ENCODE measurements at places on chromosomes 4 and X.

DNA sequence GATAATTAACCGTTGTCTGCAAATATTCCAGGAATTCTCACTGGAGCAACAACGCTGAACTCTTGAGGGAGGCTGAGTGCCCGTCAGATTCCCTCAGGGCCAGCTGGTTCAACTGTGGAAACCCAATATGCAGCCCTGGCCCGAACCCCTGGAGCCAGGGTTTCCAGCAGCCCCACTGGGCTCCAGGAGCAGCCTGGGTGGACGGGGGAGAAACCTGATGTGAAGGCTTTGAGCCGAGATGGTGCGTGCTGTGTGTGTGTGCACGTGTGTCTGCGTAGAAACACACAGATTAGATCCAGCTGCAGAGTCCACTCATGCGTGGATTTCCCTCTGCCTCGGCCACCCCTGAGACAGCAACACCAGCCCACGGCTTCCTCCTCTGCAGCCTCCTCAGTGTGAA lies 19.4 kb upstream of the SLC25A6 start:
- no peak for DNase-seq

GRCh38 chrX:42577936-42578470 lies 200.0 kb downstream of the PPP1R2C start:
- no peak for DNase-seq

DNA sequence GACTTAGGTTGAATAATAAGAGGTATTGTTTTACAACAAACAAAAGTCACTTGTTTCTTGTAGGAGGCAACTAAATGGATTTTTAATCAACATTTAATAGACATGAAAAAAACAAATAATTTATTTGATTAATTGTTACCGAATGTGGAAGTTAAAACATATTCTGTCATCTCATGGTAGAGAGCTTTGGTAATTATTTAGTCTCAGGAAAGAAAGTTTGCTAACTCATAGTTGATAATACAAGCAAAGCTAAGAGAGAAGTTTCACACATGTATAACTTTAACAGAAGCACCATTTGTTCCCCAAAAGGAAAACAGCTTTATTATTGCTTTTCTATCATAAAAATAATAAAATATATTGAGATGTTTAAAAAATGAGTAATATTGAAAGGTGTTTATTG lies 44.9 kb downstream of the GUCY1A1 start:
- no peak for DNase-seq

DNA sequence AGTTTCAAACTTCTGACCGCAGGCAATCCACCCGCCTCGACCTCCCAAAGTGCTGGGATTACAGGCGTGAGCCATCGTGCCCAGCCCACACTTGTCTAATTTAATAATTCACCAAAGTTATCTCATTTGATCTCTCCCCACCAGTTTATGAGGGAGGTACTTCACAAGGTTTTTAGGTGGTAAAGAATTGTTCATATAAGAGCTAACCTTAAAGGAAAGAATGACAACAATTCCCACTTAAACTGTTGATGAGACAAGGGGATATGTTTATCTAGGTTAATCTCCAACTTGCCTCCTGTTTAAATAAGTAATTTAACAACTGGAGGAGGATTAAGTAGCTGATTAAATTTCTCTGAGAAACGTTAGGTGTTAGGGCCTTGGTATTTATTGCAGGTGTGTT lies 117.6 kb upstream of the CBLL2 start:
- no peak for DNase-seq

- no peak for DNase-seq
These were observed 27.6 kb downstream of the CTBP1 start for GRCh38 chr4:1221155-1221870.

- no peak for DNase-seq
These were observed 64.8 kb downstream of the NDST3 start for GRCh38 chr4:118099106-118099505.

GRCh38 chr4:96173756-96174155 lies 333.9 kb downstream of the PDHA2 start:
- no peak for DNase-seq

DNA sequence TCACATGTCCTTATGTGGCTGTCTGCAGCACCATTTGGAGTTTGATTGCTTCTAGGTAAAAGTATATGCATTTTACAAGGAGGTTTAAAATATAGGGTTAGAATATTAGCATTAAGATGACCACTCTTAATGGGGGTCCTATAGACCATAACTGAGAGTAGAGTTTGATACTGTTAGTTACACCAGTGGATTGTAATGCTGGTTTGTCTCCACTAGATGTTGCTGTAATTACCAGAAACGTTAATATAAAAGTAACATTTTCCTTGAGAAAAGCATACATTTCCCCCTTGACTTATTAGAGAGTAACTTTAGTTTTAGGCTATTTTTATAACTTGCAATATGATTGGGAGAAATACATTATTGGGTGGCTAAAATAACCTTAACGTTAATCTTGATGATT lies 93.0 kb downstream of the ZXDA start:
- DNase-seq = no peak

GRCh38 chr4:79413886-79414285 lies 5.9 kb upstream of the GK2 start:
- no peak for DNase-seq

DNA sequence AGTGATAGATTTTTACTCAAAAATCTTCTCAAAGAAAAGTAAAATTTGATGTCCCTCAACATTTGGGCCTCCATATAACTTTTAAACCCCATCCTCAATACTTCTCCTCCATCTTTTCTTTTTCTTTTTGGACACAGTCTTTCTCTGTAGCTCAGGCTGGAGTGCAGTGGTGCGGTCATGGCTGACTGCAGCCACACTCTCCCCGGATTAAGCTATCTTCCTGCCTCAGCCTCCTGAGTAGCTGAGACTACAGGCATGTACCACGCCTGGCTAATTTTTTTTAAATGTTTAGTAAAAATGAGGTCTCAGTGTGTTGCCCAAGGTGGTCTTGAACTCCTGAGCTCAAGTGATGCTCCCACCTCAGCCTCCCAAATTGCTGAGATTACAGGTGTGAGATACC lies 33.1 kb downstream of the KDM6A start:
- no peak for DNase-seq

DNA sequence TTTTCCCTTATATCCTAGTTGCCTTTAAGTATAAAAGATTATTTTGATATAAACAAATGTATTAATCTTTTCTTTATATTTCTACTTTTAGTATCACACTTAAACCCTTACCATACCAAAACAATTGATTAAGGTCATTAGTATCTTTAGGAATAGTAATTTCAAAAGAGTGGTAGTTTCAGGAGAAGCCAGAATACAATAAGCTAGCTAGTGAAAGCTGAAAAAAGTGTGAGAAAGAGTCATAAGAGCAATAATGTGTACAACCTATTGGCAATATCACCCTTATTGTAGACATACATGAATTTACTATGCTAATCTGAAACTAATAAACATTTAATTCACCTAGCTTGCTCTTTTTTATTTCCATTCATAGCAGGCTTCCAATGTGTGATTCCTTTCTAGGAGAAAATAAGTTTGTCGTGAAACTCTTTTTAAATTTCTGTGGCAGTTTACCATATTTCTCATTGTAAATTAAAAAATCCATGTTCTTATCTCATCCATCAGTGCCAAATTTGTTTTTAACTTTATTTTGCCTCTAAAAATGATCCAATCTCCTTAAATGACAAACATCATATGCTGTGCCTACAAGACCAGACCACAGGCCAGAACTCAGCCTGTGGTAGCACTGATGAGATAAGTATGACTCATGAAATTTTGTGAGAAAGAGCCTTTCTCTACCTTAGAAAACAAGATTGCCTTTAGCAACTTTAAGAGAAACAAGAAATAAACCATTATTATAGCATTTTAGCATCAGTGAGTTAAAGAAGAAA lies 8.1 kb downstream of the NEK1 start:
- no peak for DNase-seq

DNA sequence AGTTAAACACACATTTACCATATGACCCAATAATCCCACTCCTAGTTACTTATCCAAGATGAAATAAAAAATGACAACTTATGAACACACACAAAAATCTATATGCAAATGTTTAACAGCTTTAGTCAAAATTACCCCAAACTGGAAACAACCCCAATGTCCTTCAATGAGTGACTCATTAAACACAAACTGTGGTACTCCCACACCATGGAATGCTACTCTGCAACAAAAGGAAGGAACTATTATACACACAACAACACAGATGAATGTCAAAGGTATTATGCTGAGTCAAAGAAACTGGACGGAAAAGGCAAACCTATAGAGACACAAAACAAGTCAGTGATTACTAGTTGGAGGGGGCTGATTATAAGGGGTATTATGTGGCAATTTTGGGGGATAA lies 40.5 kb downstream of the MED14 start:
- DNase-seq = no peak

GRCh38 chr4:172547724-172548123 lies 620.9 kb upstream of the GALNT7 start:
- no peak for DNase-seq

- no peak for DNase-seq
These were observed 66.1 kb downstream of the TNIP2 start for GRCh38 chr4:2689825-2690700.

GRCh38 chr4:22179124-22179874 lies 230.7 kb upstream of the KCNIP4 start:
- no peak for DNase-seq

GRCh38 chr4:80093563-80093962 lies 20.5 kb upstream of the ANTXR2 start:
- DNase-seq = no peak

GRCh38 chr4:12615822-12616221 lies 868.3 kb downstream of the RAB28 start:
- no peak for DNase-seq

- no peak for DNase-seq
These were observed 46.3 kb downstream of the RASSF6 start for GRCh38 chr4:73573794-73574528.

DNA sequence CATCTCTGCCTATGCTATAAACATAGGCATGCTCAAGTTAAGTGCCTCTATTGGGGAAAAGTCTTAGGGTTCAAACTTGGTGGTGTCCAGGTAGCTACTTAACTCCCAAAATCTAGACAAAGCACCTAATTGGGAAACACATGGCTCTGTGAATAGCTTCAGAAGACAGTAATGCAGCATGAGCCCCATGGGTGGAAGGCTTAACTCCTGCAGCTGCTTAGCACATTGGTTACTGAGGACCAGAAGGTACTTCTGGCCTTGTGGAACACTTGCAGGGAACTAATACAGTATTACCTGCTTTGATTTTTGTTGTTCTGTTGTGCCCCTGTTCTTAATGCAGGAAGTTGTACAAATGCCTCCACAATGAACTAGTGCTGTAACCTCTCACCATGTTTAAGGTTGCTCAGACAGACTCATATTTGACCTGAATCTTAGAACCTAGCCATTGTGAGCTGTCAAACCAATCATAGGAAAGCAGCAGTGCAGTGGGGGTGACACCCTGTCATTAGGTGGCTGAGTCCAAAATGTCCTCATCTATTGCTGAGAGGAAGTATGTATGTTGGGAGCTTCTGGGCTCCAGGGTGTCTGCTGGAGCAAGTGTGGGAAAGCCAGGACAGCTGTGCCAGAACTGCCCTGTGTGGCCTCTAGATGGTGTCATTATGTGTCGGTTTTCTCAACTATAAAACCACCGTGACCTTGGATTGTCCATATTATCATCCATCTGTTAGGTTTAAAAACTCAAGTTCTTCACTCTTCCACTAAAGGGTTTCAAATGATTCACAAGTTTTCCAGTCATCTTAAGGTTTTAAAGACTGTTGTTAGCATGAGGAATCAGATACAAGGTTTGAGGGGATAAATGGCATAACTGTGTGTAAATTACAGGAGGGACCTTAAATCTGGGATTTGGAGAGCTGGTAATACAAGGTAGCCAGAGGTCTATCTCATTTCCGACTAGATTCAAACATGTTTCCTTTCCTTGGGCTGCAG lies 69.9 kb upstream of the WDR1 start:
- no peak for DNase-seq

All from naive thymus-derived CD8-positive, alpha-beta T cell (primary cell).